ENCODE measurements at places on chromosomes 7 and 10. TPM values are rescaled to one million over a fixed set of nuclear protein-coding genes. Genes with fewer than 3 reads are reported as not detected.

ACHE gene
- polyA plus RNA-seq = 96.8 TPM

WEE2 gene
- 0.57 TPM for polyA plus RNA-seq

LRMDA gene
- polyA plus RNA-seq = 8.0 TPM

CPEB3 gene
- 15.0 TPM for polyA plus RNA-seq

NKX2-3 gene
- polyA plus RNA-seq = not detected

WDFY4 gene
- 3.3 TPM for polyA plus RNA-seq

PSTK gene
- 12.3 TPM for polyA plus RNA-seq

SLC25A13 gene
- polyA plus RNA-seq = 24.9 TPM
